Activated T-helper 1 cell treated with Interleukin-2 at 50 U/mL for 16 hours (primary cell): ENCODE measurements at places on chromosomes 12 and 14.
A peak's percentile ranks its signal among the peaks of the same experiment; 100 is the strongest.

DNA sequence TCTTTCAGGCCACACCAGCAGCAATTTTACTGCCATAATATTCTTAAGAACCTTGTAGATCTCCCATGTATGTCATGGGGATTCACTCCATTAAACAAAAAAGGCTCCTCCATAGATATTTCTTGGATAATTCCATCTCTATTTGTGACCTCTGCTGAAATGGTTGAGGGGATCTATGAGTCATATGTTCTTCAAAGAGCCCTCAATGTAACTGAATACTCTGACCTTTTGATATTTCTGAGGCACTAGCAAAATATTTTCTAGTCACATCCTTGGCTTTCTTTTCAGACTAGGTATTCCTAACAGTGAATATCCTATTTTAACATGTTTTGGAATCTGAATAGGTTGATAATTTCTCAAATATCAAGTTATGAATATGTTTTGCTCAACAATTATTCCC, 6.6 kb downstream of the NELL2 start:
- no peak for DNase-seq

DNA sequence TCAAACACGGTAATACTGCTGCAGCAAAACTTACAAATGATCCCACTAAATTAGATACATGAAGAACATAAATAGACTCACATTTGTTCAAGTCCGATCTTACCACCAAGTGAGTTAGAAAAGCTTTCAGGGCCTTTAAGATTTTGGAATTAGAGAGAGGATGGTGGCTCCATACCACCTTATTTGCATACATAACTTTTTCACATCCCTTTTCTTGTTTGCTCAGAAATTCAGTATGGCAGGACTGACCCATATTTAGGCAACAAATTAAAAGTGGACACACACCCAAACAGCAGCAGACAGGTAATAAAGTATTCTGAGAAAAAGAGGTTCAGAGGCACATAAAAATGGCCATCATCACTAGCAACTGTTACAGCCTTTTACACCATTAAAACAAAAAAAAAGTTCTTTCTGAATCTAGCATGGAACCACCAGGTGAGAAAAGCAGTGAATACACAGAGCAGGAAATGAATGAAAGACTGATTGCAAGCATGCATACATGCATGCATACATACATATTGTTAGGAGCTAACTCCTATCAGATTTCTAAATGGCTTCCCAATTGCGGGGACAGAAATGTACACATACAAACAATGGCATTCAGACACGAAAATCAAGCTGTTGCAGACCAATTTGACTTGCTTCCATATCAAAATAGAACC, 23.3 kb downstream of the STXBP6 start:
- no peak for DNase-seq

- DNase-seq, result no peak
These were observed 1.1 kb downstream of the IGF1 start for GRCh38 chr12:102479099-102479885.

DNA sequence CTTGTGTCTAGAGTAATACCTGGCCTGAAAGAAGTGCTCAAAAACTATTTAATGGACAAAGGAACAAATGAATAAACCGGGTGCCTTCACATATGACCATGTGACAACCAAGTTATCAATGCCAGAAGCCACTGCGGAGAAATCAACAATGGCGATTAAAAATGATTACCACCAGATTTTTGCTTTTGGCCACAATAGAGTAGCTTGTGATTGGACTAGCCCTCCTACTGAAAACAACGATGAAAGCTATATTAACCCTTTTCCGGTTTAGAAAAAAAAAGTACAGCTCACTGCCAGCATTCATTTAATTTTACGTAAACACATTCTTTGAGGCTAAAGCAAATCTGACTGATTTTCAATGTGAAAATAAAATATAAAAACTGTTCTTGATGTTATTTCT, 41.6 kb upstream of the TTC7B start:
- no peak for DNase-seq

GRCh38 chr14:63524537-63525155, 18.5 kb downstream of the PPP2R5E start:
- no peak for DNase-seq

- no peak for DNase-seq
These were observed 190.2 kb upstream of the SLC38A2 start for GRCh38 chr12:46562625-46563225.

- DNase-seq, result no peak
These were observed 18.6 kb downstream of the LRIG3 start for GRCh38 chr12:58901664-58902063.

DNA sequence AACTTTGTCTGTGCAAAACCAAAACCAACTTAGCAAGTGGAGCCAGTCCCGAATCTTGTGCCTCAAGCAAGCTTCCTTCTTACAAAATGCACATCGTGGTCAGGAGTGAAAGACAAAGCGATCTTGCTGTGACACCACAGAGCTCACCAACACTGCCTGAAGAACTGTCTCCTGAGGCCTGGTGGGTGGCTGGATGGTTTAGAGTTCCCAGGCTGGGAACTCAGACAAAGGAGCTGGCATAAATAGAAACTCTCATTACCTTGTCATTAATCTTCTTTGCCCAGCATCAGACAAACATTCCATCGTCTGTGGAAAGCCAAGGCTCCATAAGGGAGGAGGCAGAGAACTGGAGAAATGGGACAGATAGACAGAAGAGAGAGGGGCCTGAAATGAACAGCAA, 144.8 kb downstream of the KCNA5 start:
- DNase-seq, result no peak

DNA sequence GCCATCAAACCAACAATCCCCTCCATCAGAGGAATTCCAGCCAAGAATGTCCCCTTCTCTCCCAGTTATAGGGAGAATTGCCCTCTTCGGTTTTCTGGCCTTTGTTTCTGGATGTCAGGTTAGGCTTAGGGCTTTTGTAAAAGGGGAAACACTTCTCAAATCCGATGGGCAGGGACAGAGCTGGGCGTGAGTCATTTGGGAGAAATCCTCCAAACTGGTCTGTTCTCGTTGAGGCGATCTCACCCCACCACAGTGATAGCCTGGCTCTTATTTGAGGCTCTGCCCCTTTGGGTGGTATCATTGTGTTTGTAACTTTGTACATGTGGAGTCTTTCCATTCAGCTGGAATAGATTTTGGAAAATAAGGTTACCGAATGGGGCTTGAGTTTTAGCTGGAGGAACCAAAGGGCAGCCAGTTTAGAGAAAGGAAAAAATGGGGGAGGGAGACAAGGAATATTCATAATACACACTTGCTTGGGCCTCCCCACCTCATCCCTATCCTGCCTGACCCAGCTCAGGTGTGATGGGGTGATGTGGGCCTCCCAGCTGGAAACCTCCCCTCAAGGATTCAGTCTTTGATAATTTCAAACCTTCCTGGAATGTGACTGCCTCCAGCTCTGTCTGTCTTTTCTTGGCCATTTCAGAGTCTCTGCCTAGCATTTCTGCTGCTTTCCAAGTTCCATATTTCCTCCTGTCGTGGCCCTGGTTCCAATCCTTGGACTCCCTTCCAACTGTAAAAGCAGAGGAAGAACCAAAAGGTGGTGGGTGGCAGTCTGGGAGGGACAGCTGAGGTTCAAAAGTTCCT, 7.5 kb downstream of the HOXC4 start:
- no peak for DNase-seq

DNA sequence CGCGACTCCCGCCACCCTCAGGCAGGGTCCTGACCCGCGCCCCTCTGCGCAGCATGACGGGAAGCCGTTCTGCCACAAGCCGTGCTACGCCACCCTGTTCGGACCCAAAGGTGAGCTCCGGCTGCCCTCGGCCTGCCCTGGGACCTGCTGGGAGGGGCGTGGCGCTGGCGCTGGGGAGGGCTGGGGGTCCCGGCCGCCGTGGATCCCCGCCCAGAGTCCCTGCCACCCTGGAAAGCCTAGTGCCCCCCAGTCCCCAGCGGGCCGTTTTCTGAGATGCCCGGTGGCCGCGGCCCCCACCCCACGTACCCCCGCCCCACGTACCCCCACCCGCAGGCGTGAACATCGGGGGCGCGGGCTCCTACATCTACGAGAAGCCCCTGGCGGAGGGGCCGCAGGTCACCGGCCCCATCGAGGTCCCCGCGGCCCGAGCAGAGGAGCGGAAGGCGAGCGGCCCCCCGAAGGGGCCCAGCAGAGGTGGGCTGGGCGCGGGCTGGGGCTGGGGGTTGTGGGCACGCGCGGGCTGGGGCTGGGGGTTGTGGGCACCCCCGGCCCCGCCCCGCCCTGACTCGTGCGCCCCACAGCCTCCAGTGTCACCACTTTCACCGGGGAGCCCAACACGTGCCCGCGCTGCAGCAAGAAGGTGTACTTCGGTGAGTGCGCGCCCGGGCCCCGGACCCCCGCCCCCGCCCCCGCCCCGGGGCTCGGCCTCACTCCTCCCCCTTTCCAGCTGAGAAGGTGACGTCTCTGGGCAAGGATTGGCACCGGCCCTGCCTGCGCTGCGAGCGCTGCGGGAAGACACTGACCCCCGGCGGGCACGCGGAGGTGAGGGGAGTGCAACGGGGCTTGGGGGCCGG, 4.0 kb downstream of the CRIP2 start:
- no peak for DNase-seq

GRCh38 chr14:100440207-100440631, 117.1 kb downstream of the SLC25A47 start:
- no peak for DNase-seq

- DNase-seq, result no peak
These were observed 113.6 kb downstream of the TAOK3 start for GRCh38 chr12:118259079-118259478.

GRCh38 chr12:105595440-105595839, 264.9 kb downstream of the C12orf75 start:
- DNase-seq, result no peak

GRCh38 chr12:41013881-41014642, 174.1 kb upstream of the PDZRN4 start:
- DNase-seq, result no peak

DNA sequence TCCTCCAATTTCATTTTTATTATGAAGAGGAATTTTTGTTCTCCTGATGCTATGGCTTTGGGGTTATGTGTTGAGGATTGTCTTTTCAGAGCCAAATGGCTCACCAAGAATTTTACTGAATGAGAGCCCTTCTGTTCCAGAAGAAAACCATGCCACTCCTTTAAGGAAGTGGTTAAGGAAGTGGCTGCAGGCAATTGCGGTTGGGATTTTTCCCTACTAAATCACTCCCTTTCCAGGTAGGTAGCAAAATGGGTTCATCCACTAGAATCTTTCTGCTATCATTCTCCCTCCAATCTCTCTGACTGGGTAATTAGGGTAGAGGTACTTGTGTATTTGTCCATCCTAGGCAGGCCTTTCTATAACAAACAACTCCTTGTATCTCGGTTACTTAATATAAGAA, 163.1 kb downstream of the TTC8 start:
- DNase-seq, result no peak

DNA sequence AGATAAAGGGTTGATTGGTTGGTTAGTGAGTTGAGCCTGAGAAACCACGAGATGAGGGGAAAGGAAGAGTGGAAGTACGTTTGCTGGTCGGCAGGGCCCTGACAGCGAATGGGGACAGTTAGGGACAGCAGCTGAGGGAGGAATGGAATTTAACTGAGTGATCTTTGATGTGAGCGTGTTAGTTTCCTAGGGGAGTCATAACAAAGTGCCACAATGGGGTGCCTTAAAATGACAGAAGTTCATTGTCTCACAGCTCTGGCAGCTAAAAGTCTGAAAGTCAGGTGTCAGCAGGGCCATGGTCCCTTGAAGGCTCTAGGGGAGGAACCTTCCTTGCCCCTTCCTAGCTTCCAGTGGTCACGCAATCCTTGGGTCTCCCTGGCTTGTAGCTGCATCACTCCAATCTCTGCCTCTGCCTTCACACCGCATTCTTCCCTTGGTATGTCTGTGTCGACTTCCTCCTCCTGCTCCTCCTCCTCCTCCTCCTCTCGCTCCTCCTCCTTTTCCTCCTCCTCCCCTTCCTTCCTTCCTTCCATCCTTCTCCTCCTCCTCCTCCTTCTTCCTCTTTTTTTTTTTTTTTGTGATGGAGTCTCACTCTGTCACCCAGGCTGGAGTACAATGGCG, 26.0 kb upstream of the RIN3 start:
- no peak for DNase-seq

GRCh38 chr12:40711121-40711520, 18.9 kb downstream of the CNTN1 start:
- DNase-seq, result no peak

DNA sequence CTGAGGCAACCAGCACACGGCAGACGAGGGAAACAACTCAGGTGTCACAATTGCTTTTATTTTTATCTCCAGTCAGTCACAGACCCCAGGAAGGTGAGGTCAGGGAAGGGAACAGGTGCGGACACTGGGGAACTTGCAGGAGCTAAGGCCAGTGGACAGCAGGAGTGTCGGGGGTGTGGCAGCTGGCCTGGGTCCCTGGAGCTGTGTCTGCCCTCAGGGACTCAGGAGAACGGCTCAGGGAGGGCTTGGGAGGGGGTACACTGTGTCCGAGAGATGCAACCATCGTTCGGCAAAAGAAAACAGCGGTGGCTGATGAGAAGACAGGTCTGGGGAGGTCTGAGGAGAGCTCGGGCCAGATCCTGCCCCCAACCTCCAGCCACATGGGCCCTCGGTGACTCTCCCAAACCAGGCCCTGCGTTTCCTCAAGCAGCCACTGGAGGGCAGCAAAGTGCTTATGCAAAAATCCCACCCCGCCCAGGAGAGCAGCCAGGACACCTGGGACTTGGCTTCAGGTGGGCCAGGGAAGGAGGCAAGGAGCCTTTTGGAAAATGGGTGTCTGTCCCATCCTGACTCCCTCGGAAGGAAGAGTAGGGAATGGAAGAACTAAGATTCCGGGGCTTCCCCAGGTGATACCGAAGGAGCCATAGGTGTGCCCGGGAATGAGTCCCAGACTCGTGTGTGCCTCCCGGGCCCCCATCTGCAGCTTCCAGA, 24.1 kb upstream of the BCDIN3D start:
- peak; percentile 50 for DNase-seq

DNA sequence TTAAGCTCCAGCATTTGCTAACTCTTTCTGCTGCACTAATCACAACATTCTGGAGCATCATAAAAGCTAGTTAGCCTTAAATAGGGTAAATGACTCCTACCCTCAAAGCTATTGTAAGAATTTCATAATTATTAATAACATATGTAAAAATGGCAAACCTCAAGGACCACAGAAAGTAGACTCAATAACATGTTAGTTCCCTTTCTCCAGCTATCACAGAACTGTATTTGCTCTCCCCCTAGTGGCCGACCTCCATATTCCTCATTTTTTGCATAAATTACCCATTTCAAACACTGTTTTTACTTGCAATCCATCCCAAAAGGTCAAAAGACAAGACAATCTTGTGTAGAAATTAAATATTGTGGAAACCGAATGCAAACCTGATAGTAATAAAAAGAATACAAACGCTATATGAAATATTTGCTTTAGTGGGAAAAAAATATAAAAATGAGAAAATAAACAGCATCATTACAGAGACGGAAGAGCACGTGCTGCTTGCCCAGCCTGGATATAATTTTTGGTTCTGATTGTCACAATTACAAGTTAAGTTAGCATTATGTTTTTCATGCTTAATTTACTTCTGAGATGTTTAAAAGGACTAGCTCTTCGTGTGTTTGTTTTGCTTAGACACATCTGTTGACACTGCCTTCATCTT, 97.9 kb downstream of the RERGL start:
- DNase-seq, result no peak

DNA sequence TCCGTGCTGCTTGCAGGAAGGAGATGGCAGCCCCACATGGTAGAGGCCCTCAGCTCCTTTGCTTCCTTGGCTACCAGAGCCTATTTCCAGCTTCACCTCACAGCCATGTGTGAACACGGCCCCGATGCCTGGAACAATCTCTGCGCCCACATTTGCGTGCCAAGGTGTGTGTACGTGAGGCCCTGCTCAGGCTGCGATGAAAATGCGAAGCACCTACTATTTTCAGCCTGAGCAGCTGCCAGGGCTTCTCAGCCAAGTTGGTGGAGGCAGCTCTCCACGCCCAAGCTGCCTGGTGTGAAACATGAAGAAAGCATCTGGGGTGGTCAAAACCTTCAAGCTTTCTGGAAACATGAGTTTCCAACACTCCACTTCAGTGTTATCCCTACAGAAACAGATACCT, 177.8 kb upstream of the EGLN3 start:
- no peak for DNase-seq
